Activated T-helper 1 cell treated with Interleukin-2 at 50 U/mL for 16 hours (primary cell): ENCODE measurements at places on chromosomes 4 and X.

DNA sequence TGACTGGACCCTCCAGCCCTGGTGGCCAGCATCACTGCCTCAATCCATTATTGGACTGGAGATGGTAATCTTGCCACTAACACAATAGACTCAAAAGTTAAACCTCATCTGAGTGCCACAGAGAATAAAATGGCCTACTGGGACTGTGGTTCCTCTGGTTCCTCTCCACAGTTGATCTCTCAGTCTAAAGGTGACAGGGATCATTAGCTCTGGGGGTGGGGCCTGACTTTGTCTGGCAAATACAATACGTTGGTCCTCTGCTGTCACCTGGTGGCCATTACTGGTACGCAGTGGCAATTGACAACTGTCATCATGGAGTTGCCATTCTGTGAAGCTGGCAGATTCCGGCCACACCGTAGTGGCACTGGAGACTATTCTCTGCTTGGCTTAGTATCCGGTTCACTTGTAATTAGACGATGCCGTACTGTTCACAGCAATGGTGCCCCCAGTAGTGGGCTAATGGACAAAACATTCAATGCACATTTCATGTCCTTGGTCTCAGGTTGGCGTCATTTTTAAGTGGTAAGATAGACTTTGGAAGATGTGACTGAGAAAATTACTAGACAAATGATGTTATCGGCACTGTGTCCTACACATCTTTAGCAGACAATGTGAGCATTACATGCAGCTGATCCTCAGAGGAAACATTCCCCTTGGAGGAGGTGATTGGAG is 6.7 kb downstream of the FGFBP2 start:
- peak; percentile 16 for DNase-seq

- no peak for DNase-seq
These were observed 1.7 kb downstream of the SLC9B2 start for GRCh38 chr4:103074744-103075434.

- no peak for DNase-seq
These were observed 475.7 kb upstream of the SLIT2 start for GRCh38 chr4:19776021-19776459.

DNA sequence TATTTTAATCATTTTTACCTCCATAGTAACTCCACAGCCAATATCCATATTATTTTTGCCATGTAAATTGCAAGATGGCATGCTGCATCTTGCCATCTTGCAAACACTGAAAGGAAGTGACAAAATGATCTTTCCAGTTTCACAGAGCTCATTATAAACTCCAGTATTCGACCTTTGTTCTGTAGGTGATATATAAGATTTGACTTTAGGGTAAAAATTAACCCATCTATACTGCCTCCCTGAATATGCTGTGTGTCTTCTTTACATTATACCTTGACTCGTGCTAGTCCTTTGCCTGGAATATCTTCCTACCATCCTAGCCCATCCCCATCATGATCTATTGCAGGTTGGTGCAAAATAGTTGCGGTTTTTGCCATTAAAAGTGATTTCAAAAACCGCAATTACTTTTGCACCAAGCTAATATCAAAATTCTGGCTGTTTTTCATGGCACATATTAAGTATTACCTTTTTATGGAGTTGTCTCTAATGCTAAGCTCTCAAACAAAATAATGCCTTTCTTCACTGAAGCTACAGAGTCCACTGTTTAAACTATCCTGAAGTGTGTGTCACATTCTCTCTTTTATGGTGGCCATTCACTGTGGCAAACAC is 161.1 kb downstream of the PCDH19 start:
- DNase-seq = no peak

- no peak for DNase-seq
These were observed 29.5 kb upstream of the PSAPL1 start for GRCh38 chr4:7464259-7464655.

DNA sequence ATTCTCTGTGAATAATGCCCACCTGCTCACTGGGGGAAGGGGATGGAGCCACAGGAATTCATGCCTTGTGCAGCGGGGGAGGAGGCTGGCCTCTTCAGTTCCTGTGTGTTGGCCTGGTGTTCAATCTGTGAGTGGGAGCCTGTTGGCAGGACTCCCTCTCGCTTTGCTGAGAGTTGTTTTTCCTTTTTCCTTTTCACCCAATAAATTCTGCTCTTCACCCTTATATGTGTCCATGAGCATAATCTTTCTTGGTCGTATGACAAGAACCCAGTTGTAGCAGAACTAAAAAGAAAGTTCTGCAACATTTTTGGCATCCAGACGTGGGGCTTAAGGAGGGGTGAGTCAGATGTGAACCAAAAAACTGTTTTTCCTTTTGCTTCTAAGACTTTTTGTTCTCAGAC is 235.2 kb upstream of the HDX start:
- no peak for DNase-seq

DNA sequence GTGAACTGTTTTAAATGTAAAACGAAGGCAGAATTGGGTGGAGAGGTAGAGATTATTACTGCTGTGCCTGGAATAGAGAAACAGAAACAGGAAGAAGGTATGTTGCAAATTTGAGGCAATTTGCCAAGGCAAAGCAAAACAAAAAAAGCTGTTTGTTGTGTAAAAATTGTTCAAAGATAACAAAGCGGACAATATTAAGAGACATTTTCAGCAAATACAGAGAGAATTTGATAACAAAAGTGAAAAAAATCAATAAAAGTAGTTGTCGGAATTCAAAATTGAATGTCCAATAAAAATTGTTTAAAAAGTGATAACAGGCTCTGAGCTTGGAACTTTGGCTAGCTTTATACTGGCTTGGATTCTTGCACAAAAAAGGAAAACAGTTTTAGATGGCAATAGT is 14.4 kb upstream of the SMS start:
- DNase-seq = no peak

DNA sequence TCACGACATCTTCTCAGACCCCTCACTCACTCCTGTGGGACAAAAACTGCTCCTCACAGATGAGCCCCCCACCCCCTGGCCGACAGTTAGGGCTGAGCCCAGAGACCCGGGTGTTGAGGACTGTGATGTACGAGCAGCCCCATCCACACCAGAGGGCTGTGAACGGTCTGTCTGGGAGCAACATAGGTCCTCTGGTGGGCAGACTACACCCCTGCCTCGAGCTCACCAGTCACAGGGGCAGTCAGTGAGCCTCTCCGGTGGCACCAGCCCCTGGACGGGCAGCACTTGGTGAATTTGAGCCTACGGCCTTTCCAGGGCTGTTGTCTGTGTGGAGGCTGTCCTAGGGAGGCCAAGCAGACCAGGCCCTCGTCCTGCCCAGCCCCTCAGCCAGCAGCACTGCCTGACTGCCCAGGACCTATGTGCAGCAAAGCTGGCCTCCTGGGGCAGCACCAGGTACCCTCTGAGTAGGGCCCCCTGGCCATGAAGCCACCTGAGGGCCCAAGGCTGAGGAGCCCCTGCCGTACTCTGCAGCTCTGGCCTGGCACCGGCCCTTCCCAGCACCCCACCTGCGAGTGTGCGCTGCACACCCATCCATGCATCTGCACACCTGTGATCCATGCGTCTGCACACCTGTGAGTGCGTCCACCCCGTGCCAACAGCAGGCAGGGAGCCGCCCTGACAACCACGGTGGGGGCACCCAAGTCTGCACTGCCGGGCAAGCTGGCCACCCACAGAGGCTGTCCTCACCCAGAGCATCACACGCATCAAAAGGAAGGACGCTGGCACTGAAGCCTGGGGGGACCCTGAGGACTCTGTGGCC is 111.6 kb upstream of the NKX1-1 start:
- no peak for DNase-seq

DNA sequence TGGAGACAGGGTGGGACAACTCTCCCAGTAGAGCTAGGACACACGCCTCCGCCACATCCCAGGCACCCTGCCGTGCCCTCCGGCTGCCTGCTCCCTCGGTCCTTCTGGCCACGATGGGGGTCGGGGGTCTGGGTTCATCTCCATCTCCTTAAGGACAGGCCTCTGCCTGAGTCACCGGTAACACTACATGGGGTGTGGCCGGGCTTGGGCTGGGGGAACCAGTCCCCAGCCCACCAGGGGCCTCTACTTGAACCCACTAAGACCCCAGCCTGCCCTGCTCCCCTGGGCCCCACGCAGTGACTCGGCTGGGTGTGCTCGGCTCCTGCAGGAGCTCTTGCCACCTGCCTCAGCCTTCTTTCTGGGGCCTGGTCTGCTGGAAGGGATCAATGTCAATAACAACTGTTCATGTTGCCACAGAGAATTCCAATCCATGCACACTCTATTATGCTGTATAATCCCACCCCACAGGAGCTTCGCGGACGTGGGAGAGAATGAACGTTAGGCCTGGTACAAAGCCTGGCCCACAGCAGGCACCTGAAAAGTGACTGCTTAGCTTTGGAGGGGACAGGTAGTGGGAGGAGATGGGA is 177.7 kb upstream of the PSAPL1 start:
- DNase-seq = no peak

DNA sequence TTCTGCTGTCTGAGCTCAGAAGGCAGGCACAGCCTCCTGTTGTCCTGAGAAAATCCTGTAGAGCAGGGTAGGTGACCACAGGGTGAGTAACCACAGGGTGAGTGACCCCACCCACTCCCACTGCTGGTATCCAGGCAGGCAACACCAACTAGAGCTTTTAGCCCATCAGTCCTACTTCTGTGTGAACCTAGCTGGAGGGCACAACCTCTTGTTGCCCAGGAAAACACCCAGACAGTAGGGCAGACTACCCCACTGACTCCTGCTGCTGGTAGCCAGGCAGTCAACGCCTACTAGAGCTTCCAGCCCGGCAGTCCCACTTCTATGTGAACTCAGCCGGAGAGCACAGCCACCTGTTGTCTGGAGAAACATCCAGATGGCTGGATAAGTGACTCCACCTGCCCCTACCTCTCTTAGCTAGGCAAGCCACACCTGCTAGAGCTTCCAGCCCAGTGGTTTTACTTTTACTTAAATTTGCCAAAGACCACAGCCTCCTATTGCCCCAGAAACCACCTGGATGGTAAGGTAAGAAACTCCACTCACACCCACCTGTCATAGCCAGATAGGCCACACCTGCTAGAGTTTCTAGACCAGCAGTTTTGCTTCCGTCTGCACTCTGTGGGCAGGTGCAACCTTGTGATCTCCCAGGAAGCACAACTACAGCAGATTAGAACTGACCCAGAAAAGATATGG is 371.6 kb downstream of the INPP4B start:
- no peak for DNase-seq

DNA sequence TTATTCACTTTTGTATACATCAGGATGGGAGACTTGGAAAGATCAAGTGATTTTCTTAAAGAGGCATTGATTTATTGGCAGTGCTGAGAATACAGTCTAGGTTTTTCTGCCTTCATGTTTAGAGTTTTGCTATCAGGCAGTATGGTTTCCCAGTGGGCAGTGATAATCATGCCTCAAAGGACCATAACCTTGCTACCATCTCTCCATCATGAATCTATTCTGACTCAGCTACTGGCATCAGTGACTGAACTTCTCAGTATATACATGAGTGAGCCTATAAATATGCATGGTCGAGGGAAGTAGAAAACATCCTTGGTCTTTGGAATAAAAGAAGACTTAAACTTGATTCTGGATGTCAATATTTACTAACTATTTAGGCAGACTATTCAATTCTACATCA is 562.0 kb upstream of the AADAT start:
- no peak for DNase-seq

DNA sequence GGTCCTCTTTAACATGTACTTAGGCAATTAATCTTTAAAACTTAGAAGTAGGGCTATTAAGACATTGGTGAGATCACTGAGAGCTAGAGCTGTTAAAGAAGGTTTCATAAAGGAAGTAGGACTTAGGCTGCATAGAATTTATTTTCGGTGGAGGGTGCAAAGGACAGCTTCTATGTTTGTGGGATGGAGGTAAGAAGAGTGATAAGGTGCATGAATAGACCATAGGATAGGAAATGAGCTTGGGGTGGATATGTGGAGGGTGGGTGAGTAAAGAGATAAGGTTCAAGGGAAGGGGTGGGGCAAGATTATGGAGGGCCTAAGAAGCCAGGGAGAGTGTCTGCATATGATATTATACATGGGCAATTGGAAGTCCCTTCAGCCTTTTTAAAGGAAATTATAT is 15.9 kb downstream of the RTL9 start:
- no peak for DNase-seq

DNA sequence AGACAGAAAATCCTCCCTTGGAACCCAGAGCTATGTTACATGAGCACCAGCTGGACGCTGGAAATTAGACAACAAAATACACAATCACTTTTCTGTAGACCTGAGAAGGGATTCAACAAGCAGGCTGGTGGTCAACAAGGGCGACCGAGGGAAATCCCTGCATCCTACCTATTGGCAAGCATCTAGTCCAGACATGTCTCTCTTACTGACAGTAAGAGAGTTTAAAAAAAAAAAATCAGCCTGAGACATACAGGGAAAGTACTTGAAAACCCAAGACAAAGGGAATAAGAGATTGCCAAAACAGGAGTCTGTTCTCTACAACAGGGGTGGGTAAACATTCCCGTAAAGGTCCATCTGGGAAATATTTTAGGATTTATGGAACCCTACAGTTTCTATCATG is 108.0 kb downstream of the KDR start:
- DNase-seq = no peak

DNA sequence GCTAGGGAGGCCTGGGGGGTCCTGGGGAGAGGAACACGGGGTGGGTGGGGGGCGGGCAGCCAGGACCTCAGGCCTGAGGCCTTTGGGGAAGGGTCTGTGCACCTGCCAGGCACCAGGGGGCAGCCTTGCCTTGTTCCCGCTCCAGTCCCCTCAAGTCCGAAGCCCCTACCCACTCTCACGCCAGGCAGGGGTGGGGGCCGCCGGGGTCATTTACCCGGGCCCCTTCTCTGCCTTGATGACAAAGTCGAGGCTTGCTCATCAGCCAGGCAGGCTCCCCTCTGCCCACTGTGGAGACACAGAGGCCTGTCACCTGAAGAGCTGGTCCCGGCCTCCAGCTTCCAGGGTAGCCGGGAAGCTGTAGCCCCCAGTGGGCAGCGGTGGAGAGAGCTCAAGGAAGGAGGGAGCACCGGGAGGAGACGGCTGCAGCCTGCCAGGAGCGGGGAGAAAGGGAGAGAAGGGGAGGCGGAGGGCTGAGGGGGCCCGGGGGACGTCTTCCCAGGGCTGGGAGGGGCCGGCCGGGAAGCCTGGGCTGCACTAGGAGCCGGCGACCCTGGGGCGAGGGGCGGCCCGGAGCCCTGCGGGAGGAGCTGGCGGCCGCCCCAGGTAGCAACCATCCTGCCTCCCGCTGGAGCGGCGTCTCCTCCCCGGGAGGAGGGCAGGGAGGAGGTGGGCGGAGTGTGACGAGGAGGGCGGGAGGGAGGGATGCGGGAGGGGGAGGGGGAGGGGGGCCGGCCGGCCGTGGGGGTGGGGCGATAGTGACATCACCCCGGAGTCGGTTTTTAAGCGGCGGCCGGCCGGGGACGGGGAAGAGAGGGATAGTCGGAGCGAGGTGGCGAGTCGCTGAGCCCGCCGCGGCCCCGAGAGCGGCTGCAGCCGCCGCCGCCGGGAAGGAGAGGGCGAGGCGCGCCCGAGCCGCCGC is at the start of gene SLC6A8:
SLC6A8 (plus strand) TSS at position 806 of the 919 bp plus-strand sequence. CDS start 649 bp downstream, outside the sequence.
- DNase-seq = no peak

- DNase-seq = no peak
These were observed 132.3 kb downstream of the CBR4 start for GRCh38 chr4:168877511-168878491.
